Activated T-cell treated with anti-CD3 and anti-CD28 coated beads, Interleukin-2, amount 50 U/mL, for 24 hours (primary cell): ENCODE measurements at places on chromosomes 5 and 9.

GRCh38 chr9:133773889-133774655 is 35.9 kb upstream of the SARDH start:
- no peak for DNase-seq

GRCh38 chr9:108650826-108651225 is 205.0 kb downstream of the ACTL7B start:
- DNase-seq, result no peak

DNA sequence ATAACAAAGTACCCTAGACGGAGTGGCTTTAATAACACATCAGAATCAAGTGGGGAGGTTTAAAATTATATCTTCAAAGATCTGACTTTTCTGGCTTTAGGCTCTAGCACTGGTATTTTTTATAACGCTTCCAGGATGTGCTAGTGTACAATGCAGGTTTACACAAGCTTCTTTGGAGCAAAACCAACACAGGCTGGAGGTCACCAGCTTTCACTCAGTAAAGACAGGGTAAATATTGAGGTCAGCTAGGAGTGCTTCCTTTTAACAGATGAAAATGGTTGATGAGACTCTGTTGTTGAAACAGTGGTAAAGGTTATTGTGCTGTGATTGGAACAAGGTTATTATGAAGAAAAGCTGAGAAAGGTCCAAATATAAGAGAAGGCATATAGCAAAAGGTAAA is 414.2 kb downstream of the TAF11L14 start:
- DNase-seq, result no peak

DNA sequence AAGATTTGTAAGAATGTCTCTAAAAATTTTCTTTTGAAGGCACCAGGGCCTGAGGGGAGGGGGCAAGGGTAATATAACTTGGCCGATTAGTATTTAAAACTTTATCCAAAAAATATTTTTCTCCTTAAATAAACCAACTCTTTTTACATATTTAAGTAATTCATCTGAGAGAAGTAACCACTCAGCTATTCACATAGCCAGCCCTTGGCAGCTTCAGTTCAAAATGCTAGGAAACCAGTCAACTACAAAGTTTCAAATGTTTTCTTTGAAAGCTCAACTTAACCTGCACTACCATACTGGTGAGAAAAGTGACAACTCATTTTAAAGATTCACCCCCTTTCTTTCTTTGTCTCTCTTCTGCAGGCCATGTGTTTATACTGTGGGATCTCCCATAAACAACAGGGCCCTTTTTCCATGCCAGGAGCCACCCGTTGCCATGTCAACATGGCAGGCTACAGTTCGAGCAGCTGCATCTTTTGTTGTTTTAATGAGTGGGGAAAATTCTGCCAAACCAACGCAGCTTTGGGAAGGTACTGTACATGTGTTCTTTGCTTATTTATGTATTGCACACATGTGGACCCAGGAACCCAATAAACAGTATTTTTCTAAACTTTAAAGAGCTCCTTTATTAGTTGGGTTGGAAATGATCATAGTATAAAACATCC is 46.3 kb downstream of the AOPEP start:
- DNase-seq, result no peak

- no peak for DNase-seq
These were observed 17.5 kb downstream of the NR2F1 start for GRCh38 chr5:93600409-93601070.

DNA sequence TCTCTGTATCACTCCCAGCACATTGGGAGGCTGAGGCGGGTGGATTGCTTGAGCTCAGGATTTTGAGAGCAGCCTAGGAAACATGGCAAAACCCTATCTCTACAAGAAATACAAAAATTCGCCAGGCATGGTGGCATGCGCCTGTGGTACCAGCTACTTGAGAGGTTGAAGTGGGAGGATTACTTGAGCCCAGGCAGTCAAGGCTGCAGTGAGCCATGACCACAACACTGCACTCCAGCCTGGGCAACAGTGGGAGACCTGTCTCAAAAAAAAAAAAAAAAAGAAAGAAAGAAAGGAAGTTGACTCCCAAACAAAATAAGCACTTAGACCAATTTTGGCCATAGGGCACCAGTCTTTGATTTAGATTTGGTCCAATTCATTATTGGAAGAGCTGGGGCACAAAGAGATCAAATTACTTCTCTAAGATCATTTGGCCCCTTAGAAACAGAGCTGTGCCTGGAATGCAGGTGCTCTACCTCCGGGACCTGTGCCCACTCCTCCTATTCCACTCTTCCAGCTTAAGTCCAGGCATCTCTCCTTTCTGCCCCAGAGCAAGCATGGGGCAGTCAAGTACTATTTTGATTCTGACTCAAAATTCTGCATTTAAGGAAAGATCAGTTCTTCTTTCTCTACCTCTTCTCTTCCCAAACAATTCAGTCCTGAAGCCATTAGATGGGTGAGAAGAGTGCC is 59.0 kb downstream of the ALDH7A1 start:
- no peak for DNase-seq

DNA sequence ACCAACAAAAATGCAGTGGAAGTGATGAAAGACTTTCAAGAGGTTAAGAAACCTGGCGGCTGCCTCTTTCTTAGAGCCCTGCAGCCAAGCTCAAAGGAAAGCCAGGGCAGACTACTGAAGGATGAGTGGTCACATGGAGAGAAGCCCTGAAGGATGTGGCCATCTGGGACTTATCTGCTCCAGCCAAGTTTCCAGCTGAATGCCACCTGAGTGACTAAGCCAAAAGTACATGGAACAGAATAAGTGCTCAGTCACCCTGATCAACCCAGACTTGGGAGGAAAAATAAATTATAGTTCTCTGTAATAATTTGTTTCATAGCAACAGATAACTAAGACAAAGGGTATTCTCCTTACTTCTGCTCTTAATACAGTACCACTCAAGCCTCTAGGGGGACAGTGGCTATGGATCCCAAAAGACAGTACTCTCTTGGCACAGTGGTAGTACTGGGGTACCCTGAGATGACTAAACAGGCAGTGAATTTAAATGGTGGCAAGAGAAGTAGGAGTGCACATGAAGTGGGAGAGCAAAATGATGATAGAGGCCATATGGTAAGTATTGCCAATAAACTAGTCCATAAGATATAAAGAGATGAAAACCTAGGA is 182.3 kb downstream of the ELAVL2 start:
- DNase-seq, result no peak

- no peak for DNase-seq
These were observed 132.0 kb upstream of the SV2C start for GRCh38 chr5:75951158-75951557.
